ENCODE measurements at places on chromosomes 7 and 10.

DNA sequence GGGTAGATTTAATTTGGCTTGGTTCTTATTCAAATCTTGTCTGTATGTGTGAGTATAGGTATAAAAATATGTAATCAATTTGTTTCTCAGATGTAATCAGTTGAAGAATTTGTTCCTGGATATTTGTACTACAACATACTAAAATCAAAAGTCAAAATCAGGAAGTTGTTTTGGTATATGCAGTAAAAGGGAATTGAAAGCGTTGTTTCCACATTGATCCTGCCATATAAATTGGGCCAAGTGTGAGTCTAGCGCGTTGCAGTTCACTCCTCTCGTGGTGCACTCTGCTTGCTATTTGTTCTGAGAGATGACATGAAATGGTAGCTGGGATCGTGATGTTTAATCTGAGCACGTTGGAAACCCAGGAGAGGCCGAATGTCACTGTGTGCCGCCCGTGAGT is 55.9 kb downstream of the SHH start:
- DNase-seq: no peak

DNA sequence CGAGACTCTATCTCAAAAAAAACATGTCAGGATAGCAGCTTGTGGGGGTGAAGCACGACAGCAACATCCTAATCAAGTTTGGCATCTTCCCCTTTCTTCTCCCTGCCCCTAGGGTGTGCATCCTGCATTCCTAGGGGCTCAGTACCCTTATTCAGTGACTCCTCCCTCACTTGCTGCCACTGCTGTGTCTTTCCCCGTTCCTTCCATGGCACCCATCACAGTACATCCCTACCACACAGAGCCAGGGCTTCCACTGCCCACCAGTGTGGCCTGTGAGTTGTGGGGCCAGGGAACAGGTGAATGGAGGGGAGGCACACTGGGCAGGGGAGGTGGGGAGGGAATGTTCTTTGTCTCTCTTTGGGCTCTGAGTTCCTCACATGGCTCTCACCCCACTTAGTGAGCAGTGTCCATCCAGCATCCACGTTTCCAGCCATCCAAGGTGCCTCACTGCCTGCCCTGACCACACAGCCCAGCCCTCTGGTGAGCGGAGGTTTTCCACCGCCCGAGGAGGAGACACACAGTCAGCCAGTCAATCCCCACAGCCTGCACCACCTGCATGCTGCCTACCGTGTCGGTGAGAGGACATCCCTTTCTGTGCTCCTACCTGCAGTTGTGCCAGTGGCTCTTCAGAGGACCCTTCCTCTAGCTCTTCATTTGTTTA is 11.4 kb downstream of the NDST2 start:
- no peak for DNase-seq

- DNase-seq: no peak
These were observed 4.9 kb downstream of the ACADSB start for GRCh38 chr10:123013456-123014419.

GRCh38 chr10:102024799-102025198 is 31.2 kb downstream of the ARMH3 start:
- no peak for DNase-seq
